ENCODE measurements at places on chromosomes 2 and 18. TPM values are rescaled to one million over a fixed set of nuclear protein-coding genes. Genes with fewer than 3 reads are reported as not detected.

The ARHGEF33 gene
- total RNA-seq = 0.11 TPM

The CCDC150 gene
- total RNA-seq = 4.7 TPM

The STRN gene
- total RNA-seq = 21.0 TPM

The PID1 gene
- total RNA-seq = 4.3 TPM

The CDH7 gene
- total RNA-seq = not detected

The NBEAL1 gene
- total RNA-seq = 3.8 TPM

The GMCL1 gene
- 9.2 TPM for total RNA-seq

The DAW1 gene
- 2.3 TPM for total RNA-seq

The CDKL4 gene
- not detected for total RNA-seq

The PHOSPHO2 gene
- 1.7 TPM for total RNA-seq

The AQP12B gene
- not detected for total RNA-seq

The KANSL3 gene
- total RNA-seq = 18.2 TPM

The GPR35 gene
- 0.83 TPM for total RNA-seq

The SNED1 gene
- 1.4 TPM for total RNA-seq

The SALL3 gene
- total RNA-seq = not detected

The ACSL3 gene
- 184 TPM for total RNA-seq

The ACMSD gene
- total RNA-seq = not detected

The ZAP70 gene
- not detected for total RNA-seq

The PDCD1 gene
- not detected for total RNA-seq

The RESP18 gene
- total RNA-seq = not detected

The CD226 gene
- total RNA-seq = 0.15 TPM

The PLA2R1 gene
- 2.2 TPM for total RNA-seq

The PROKR1 gene
- not detected for total RNA-seq

The DSG4 gene
- not detected for total RNA-seq

The KCNJ13 gene
- total RNA-seq = not detected

The NTSR2 gene
- total RNA-seq = not detected

The LPIN1 gene
- total RNA-seq = 11.9 TPM

The ITPRIPL1 gene
- not detected for total RNA-seq

The UGT1A3 gene
- not detected for total RNA-seq

The LAPTM4A gene
- 224 TPM for total RNA-seq

The RAD51AP2 gene
- not detected for total RNA-seq

The STARD6 gene
- not detected for total RNA-seq

The IL36G gene
- total RNA-seq = not detected

The MEP1B gene
- 0.05 TPM for total RNA-seq

The ATOH8 gene
- 16.6 TPM for total RNA-seq

Data from A549 treated with dexamethasone at 1 μM for 4 hours (cell line).